ENCODE measurements at places on chromosomes 13 and 19.

DNA sequence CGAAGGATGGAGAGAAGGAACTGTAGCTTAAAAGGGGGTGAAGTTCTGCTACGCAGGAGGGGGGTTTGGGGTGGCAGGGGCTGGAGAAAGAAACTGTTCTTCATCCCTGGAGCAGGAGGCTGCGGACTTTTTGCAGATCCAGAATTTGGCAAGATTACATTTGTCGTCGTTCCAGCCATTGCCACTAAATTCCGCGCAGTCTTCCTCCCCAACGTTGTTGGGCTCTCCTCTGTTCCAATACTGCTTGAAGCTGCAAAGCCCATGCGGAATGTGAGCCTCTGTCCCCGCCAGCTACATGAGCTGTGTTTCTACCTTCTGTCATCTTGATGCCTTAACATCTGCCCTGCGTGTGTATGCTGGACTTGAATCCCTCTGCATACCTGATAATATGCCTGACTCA is 4.3 kb downstream of the CD209 start:
- DNase-seq = no peak

GRCh38 chr19:48719263-48720171 is at the start of gene MAMSTR:
Gene MAMSTR (minus strand): TSS chr19:48719725. CDS start chr19:48719031, 694 bp downstream.
- DNase-seq = no peak

GRCh38 chr19:704447-704741 is 4.3 kb upstream of the PALM start:
- no peak for DNase-seq

GRCh38 chr13:83423861-83424260 is 458.4 kb downstream of the SLITRK1 start:
- no peak for DNase-seq

DNA sequence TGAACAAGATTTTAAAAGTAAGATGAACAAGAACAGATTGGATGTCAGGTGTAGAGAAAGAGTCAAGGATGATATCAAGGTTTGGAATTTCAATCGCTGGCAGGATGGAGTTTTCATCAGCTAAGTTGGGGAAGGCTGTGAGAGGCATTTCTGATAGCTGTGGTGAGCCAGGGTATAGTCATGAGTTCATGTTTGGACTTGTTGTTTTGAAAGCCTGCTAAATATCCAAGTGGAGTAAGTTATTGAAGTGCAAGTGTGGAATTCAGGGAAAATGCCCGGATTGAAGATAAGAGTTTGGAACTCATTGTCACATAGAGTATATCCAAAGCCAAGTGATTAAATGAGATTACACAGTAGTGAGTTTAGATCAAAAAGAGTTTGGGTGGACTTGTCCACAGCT is 11.0 kb upstream of the EPSTI1 start:
- DNase-seq = no peak

DNA sequence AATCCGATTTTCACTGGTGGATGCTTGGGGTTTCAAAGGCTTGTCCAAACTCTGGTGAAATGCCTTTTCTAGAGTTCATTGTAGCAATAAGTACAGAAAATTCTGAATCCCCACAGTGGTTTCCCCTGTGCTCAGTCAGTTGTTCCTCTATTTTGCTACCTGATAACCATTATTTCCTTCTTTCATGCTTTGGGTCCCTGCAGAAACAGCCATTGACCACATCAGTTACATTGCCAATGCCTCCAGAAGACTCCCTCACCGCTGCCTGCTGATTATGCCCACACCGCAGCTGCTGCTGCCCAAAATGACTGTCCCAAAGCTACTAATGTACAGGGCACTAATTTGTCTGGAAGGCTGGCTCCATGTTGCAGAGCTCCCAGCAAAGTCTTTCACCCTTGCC is 517.3 kb downstream of the KLF12 start:
- DNase-seq = no peak

DNA sequence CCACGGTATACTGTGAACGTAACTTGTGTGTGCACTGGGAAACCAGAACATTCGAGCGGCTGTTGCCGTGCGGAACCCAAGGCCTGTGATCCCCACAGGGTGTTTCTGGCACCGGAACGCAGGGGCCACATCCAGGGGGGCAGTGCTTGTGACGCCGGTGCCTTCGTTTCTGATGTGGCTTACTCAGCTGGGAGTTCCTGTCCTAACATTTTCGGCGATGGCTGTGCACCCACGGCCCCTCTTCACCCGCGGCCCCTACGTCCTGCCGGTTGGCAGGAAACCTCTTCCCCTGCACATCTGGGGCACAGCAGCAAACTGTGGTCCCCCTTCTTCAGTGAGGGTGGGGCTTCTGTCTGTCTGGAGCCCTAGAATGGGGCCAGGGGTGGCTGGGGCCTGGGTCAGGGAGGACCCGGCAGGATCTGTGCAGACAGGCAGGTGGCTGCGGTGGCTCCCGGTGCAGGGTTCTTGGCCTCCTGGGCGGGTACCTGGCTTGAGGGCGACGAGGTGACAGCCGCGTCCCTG is 26.2 kb downstream of the CSNK1G2 start:
- DNase-seq = no peak
